ENCODE measurements at places on chromosomes 7 and 10.
A peak's percentile ranks its signal among the peaks of the same experiment; 100 is the strongest.

GRCh38 chr10:86666538-86666937 lies 1.8 kb upstream of the LDB3 start:
- no peak for DNase-seq

DNA sequence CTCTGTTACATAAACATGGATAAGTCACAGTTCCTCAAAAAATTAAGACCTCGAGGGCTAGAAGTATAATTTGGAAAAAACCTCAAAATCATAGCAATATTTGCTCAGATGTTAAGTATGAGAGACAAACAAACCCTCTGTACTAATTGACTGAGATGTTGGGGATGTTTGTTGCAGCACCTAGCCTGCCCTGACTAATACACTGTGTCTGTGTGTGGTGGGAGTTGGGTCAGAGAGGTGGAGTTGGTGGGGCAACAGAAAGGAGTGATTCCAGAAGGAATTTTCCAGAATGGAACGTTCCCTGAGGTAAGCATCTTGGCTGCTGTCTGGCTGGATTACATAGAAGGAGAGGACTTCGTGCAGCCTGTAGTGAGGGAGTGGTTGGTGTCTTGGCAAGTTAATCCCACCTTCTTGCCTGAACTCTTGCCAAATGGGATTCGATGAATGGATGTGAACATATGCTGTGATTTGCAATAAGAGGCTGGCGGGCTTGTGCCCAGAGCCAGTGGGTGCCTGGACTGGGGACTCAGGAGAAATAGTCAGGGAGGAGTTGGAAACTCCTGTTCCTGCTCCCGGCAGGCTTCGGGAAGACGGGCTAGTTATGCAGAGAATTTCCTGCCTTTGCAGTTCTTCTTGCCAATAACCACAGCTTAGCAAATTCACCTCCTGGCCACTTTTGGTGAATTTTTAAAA lies 9.3 kb upstream of the FAM180A start:
- peak; percentile 71 for DNase-seq

DNA sequence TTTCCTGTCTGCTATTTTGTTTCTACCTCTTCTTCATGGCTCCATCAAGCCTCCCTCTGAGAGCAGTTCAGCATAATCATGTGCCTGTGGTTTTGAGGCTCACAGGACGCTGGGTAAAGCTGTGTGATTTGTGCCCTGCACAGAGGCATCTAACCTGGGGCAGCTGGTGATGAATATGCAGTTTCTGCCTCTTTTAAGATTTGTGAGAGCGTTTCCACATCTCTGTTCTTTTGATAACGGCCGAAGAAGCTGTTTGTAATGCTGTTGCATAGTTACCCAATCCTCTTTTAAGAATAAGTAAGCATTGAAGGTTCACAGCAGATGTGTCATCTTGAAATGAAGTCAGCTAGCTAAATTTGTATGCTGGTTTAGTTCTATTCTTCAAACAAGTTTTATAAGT lies 45.2 kb downstream of the PNLIPRP3 start:
- DNase-seq: no peak

- no peak for DNase-seq
These were observed 26.6 kb downstream of the ST8SIA6 start for GRCh38 chr10:17427666-17428350.

- DNase-seq: peak; percentile 67
These were observed 15.1 kb upstream of the SH3PXD2A start for GRCh38 chr10:103870516-103870915.

All from choroid plexus epithelial cell (primary cell).